ENCODE measurements at places on chromosomes 7 and 10.

- DNase-seq: no peak
These were observed 77.1 kb downstream of the GSAP start for GRCh38 chr7:77338883-77339629.

DNA sequence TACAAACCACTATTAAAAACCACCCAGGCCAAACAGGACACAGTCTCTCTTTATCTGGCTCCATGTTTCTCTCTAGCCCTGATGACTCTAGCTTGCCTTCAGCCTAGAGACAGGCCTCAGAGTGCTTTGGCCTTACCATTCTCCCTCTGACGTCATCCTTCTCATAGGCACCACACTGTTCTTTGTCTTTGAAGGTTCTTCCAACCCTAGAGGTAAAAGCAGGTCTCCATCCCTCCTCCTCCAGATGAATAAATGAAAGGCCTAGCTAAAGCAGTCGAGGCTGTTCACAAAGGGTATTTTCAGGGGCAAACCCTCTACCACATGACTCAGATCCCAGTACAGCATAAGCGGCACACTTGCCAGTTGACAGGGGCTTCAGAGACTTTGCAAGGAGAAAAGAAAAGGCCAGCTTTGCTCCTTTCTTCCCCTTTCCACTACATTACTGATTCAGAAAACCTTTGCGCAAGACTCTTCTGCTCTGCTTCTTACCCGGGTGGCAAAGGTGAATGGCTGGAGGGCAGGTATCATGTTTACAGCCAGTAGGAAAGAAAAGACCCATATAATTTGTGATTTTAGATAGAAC, 14.8 kb downstream of the NFE2L3 start:
- DNase-seq: no peak

DNA sequence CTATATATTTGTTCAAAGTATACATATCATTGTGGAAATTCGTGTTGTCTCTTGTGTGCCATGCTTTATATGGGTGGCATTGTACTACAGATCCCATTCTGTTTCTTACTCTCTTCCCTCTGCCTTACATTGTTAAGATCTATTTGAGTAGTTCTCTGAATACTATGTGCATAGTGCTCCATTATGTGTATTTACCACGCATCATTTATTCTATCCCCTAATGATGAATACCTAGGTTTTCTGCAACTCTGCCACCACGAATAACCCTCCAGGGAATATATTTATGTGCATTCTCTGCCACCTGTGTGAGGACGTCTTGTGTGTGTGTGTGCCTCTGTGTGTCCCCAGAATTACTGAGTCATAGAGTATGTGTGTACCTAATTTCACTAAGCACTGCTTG, 431.2 kb upstream of the C7orf33 start:
- DNase-seq: no peak

GRCh38 chr10:73093922-73094850, 2.5 kb downstream of the P4HA1 start:
- DNase-seq: no peak
